ENCODE measurements at places on chromosomes 1 and 21.
A peak's percentile ranks its signal among the peaks of the same experiment; 100 is the strongest.

- peak; percentile 46 for DNase-seq
Measured at GRCh38 chr1:75233302-75233929, 99.2 kb downstream of the LHX8 start.

DNA sequence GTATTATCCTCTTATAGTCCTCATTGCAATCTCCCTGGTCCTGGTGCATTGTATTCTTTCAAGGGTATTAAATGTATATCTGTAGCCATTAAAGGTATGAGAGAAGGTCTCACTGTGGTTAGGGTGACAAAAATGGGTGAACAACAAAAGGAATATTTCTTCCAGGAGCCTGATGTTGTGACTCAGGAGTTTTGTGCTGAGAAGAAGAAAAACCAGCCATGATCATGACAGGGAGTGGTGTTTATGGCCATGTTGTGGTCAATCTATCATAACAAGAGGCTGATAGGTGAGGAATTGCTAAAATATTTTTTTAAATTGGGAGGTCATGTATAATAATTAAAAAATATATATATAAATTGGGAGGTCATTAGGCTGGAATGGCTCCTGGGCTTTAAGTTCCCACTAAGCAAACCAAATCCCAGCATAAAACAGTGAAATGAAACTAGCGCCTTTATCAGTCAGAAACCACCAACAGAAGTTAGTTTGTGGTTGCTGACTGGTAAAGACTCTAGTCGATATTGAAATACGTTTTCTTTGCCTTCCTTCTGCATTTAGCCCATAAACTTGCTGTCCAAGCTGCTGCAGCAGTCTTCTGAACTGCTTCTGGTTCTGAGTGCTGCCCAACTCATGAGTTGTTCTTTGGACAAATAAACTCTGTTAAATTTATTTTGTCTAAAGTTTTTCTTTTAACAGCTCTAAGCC lies 60.3 kb downstream of the TBX19 start:
- DNase-seq = no peak

- no peak for DNase-seq
Measured at GRCh38 chr1:197768014-197768805, 7.1 kb downstream of the DENND1B start.

DNA sequence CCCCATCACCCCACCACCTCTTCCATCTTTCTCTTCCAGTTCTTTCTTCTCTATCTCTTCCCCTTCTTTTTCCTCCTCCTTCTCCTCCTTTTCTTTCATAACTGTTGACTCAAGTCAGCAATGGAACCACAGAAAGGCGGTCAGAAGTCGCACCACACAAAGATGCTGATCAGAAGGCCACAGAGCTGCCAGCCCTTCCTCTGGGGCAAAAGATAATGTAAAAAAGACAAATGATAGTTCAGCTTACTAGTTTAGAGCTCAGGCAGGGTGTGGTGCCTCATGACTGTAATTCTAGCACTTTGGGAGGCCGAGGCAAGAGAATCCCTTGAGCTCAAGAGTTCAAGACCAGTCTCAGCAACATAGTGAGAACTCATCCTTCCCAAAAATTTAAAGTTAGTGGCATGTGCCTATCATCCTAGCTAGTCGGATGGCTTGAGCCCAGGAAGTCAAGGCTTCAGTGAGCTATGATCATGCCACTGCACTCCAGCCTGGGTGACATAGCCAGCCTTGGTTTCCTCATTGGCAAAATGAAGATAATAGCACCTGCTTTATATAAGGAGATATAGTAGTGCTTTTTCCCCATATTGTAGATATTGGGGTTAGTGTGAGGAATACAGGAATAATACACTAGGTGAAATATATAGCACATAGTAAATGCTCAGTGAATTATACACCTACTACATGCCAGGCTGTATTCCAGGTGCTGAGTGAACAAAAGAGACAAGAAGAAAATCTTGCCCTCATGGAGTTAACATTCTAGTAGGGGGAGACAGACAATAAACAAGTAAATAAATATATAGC lies 12.5 kb upstream of the IGSF3 start:
- DNase-seq = no peak

GRCh38 chr1:161816201-161816600 lies 50.1 kb downstream of the ATF6 start:
- DNase-seq = no peak

DNA sequence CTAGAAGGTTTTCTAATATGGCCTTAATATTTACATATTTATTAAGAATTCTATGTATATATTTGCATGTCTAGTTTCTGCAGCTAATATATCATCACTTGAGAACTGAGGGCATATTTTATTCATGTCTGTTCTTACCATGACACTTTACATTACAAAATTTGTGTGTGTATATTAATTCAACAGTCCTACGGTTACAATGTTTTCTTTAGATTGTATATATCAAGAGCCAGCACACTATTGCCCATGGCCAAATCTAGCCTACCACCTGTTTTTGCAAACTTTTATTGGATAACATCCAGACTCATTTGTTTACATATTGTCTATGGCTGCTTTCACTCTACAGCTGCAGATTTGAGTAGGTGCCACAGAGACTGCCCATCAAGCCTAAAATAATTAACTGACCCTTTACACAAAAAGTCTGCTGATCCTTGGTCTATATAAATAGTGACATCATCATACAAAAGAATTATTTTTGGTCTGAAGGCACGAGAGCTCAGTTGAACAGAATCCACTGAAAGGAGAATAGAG lies 577.4 kb upstream of the PBX1 start:
- DNase-seq = no peak

- DNase-seq = no peak
Measured at GRCh38 chr1:185317886-185318310, 855 bp upstream of the IVNS1ABP start.

DNA sequence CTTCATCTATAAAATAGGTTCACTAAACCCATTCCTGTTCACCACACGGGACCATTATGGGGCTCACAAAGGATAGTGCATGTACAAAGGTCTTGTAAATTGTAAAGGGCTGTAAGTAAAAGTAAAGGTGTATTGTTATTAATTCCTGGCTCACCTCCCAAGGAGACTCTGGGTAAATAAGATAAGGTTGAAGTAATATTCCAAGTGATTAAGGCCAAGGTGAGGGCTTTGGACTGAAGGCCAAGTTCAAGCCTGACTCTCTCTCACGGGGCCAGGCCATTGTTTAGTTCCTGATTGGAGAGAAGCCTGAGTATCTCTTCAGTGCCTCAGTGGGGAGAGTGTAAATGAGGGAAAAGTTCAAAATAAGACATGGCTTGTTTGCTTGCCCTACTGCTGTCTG lies 19.5 kb upstream of the ZFYVE9 start:
- DNase-seq = no peak

- DNase-seq = no peak
Measured at GRCh38 chr21:28714777-28715464, 277.8 kb downstream of the LTN1 start.

GRCh38 chr1:23577056-23578004 lies 18.0 kb upstream of the ID3 start:
- no peak for DNase-seq
